HepG2 (cell line): ENCODE measurements at places on chromosomes 5 and 9. TPM values are rescaled to one million over a fixed set of nuclear protein-coding genes. Genes with fewer than 3 reads are reported as not detected.

GRCh38 chr5:142385194-142385593 is 60.4 kb upstream of the SPRY4 start:
- peaks cover 50% of the 10 kb centered on the region for H3K4me1 ChIP-seq
- H3K36me3 ChIP-seq, result no peaks in the 10 kb centered on the region; the same call in 1 of the 2 replicates
- H3K27ac ChIP-seq, result no peak overlapping the region
- no peak for DNase-seq
- H3K4me3 ChIP-seq, result no peak overlapping the region

- no peak overlapping the region for H3K4me3 ChIP-seq
- DNase-seq, result no peak
- no peaks in the 10 kb centered on the region for H3K27me3 ChIP-seq
- H3K27ac ChIP-seq, result no peak overlapping the region
These were observed 20.1 kb downstream of the DAPK1 start for GRCh38 chr9:87517732-87518131.

GRCh38 chr5:143594902-143595818 is 191.7 kb upstream of the NR3C1 start:
- peaks cover 85% of the 10 kb centered on the region for H3K4me1 ChIP-seq
- peak overlapping the region; percentile 89 for H3K27ac ChIP-seq
- peak; percentile 98 for DNase-seq
- H3K27me3 ChIP-seq, result no peaks in the 10 kb centered on the region

GRCh38 chr5:168132241-168132641 is 159.2 kb upstream of the WWC1 start:
- H3K27ac ChIP-seq, result no peak overlapping the region
- no peak for DNase-seq
- no peaks in the 10 kb centered on the region for H3K36me3 ChIP-seq
- H3K4me3 ChIP-seq, result no peak overlapping the region
- no peaks in the 10 kb centered on the region for H3K27me3 ChIP-seq

DNA sequence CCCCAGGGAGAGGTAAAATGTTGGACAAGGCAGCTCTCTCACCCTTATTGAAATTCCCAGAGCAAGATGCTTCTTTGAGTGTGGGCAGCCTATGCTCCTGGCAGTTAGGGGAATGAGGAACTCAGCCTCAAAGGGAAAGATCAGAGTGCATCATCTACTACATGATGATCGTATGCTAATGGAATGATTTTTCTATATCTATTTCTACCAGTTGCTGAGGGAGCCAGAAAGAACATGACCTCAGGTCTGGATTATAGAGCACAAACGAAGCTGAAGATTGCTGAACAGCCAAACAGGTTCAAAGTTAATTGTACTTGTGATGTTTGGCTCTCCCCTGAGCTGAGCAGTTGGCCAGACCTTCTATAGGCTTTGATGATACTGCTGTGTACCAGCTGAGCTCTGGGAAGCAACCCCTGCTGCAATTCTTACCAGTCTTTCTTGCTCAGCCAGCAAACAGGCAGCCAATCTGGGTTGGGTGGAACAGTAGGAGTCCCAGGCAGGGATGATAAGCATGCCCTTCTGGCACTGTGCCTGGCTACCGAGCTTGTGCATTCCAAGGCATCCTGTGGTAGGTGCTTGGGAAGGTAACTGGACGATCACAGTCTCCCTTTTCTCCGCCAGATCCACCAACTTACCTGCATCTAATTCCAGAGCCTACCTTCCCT is 10.3 kb upstream of the FBXL7 start:
- H3K4me3 ChIP-seq, result no peak overlapping the region
- no peaks in the 10 kb centered on the region for H3K27me3 ChIP-seq
- no peak overlapping the region for H3K27ac ChIP-seq
- H3K4me1 ChIP-seq, result no peaks in the 10 kb centered on the region
- H3K36me3 ChIP-seq, result no peaks in the 10 kb centered on the region
- no peak for DNase-seq

Gene PROB1
- 0.28 and 0.69 TPM in 2 replicates for total RNA-seq

GRCh38 chr5:53434541-53434940 is 45.9 kb upstream of the FST start:
- no peak overlapping the region for H3K4me3 ChIP-seq
- no peak for DNase-seq
- H3K27ac ChIP-seq, result no peak overlapping the region
- H3K36me3 ChIP-seq, result no peaks in the 10 kb centered on the region
- H3K27me3 ChIP-seq, result no peaks in the 10 kb centered on the region

DNA sequence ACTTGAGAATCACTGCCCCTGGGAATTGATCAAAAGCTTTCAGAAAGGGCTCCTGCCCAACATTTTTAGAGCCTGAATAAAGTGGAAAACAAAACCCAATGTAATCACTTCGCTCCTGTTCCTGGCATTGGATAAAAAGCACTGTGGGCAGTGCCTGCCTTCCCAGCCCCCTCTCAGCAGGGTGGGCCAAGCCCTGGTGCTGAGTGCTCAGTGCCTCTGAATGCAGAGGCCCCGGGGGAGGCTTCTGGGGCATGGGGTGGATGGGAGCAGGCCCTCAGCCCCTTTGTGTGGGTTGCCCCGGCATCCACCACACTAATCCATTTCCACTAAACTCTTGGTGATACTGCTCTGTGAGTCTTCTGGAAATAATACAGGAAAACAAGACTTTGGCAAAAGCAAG is 55.6 kb downstream of the CFAP90 start:
- H3K4me1 ChIP-seq, result no peaks in the 10 kb centered on the region
- peaks cover 3% of the 10 kb centered on the region; the same call in 1 of the 2 replicates for H3K27me3 ChIP-seq
- no peak overlapping the region for H3K4me3 ChIP-seq
- H3K27ac ChIP-seq, result no peak overlapping the region
- no peak for DNase-seq

Gene PSAT1
- 135 and 262 TPM in 2 replicates for total RNA-seq

Gene SPATA24
- 11.1 and 13.0 TPM in 2 replicates for total RNA-seq

- H3K4me1 ChIP-seq, result peaks cover 47% of the 10 kb centered on the region
- no peaks in the 10 kb centered on the region for H3K36me3 ChIP-seq
- DNase-seq, result no peak
- H3K27me3 ChIP-seq, result no peaks in the 10 kb centered on the region
- no peak overlapping the region for H3K27ac ChIP-seq
These were observed 132.7 kb upstream of the IER5L start for GRCh38 chr9:129310666-129311350.

GRCh38 chr9:130240410-130241197 is 25.0 kb upstream of the HMCN2 start:
- H3K36me3 ChIP-seq, result no peaks in the 10 kb centered on the region
- peaks cover 6% of the 10 kb centered on the region; the same call in 1 of the 3 replicates for H3K27me3 ChIP-seq
- no peak overlapping the region for H3K27ac ChIP-seq
- DNase-seq, result peak; percentile 72
- H3K4me1 ChIP-seq, result peaks cover 49% of the 10 kb centered on the region

Gene IPPK
- 14.1 and 15.1 TPM in 2 replicates for total RNA-seq

Gene INSL6
- not detected in 2 replicates for total RNA-seq

GRCh38 chr9:14511452-14511851 is 181.8 kb downstream of the ZDHHC21 start:
- peaks cover 9% of the 10 kb centered on the region; the same call in 2 of the 3 replicates for H3K27me3 ChIP-seq
- no peak for DNase-seq
- H3K27ac ChIP-seq, result no peak overlapping the region
- no peak overlapping the region for H3K4me3 ChIP-seq
- H3K36me3 ChIP-seq, result no peaks in the 10 kb centered on the region

GRCh38 chr5:96651047-96651446 is 11.1 kb upstream of the CAST start:
- no peak overlapping the region for H3K4me3 ChIP-seq
- no peak overlapping the region for H3K27ac ChIP-seq
- peaks cover 14% of the 10 kb centered on the region for H3K4me1 ChIP-seq
- no peak for DNase-seq
- H3K27me3 ChIP-seq, result no peaks in the 10 kb centered on the region; the same call in 2 of the 3 replicates

DNA sequence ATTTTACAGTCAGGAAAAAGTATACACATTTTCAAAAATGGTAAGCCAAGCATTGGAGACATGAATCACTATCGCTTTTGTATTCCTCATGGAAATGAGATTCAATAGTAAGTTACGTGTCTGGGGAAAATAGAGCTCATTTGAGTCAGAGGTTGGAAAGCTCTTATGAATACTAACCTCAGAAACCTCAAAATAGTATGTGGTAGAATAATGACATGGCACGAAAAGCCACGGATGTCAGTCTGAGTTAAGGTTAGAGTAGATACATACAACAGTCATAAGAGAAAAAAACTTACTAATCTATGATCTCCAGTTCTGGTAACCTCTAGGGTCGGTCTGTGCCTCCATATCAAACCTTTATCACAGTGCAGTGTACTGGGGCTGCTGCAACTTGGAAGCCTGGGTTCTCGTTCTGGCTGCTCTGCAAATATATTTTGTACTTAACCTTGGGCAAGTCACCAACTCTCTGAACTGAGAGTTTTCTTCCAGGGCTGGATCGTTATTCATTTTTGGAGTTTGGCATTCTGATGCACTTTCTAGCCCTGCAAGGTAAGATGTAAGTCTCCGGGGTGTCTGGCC is 31.8 kb downstream of the MAP1B start:
- H3K4me3 ChIP-seq, result no peak overlapping the region
- DNase-seq, result no peak
- H3K36me3 ChIP-seq, result no peaks in the 10 kb centered on the region
- no peaks in the 10 kb centered on the region for H3K4me1 ChIP-seq

- no peaks in the 10 kb centered on the region for H3K4me1 ChIP-seq
- H3K36me3 ChIP-seq, result no peaks in the 10 kb centered on the region
These were observed 818.5 kb downstream of the SEMA5A start for GRCh38 chr5:8727396-8727795.

DNA sequence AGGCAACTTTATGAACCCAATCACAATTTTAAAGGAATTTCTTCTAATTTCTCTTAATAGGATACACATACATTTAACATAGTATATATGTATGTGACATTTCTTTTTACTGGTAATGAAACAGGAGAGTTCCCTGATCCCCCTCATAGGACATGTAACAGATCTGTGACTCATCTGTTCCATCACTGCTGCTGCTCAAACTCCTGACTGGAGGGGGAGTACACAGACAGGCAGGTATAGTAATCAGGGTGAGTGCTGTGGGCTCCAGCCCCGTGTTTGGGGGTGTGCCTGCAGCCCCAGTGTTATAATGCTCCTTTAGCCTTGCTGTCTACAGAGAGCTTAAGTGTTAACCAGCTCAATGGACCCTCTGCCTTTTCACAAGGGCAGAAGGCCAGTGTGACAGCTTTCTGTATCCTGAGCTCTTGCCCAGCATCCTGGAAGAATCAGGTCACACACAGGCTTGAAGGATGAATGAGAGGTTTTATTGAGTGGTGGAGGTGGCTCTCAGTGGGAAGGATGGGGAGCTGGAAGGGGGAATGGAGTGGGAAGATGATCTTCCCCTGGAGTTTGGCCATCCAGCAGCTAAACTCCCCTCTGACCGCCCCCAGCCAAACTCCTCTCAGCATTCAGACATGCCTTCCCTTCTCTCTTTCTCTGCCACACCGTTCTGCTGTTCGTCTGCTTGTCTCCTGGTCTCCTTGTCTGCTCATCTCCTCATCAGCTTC is 161.3 kb downstream of the ZNF608 start:
- peaks cover 48% of the 10 kb centered on the region for H3K4me1 ChIP-seq
- H3K4me3 ChIP-seq, result no peak overlapping the region
- no peak overlapping the region for H3K27ac ChIP-seq
- no peaks in the 10 kb centered on the region for H3K36me3 ChIP-seq

Gene SH3TC2
- total RNA-seq, result 0.71 and 0.94 TPM in 2 replicates

Gene ALDH1A1
- 439 and 686 TPM in 2 replicates for total RNA-seq

Gene ZBED3
- total RNA-seq, result 2.3 and 3.1 TPM in 2 replicates

- H3K4me3 ChIP-seq, result no peak overlapping the region
- no peaks in the 10 kb centered on the region for H3K36me3 ChIP-seq
- no peaks in the 10 kb centered on the region for H3K27me3 ChIP-seq
These were observed 141.3 kb downstream of the IRX1 start for GRCh38 chr5:3736926-3737325.

GRCh38 chr9:8627976-8628679 is 828.5 kb upstream of the DMAC1 start:
- no peak overlapping the region for H3K27ac ChIP-seq
- no peak for DNase-seq
- H3K4me3 ChIP-seq, result no peak overlapping the region
- no peaks in the 10 kb centered on the region for H3K4me1 ChIP-seq

GRCh38 chr9:100219347-100219746 is 120.3 kb downstream of the INVS start:
- H3K36me3 ChIP-seq, result no peaks in the 10 kb centered on the region; the same call in 1 of the 2 replicates
- no peak for DNase-seq
- H3K27me3 ChIP-seq, result no peaks in the 10 kb centered on the region
- no peak overlapping the region for H3K27ac ChIP-seq
- H3K4me1 ChIP-seq, result peaks cover 8% of the 10 kb centered on the region; the same call in 1 of the 2 replicates

DNA sequence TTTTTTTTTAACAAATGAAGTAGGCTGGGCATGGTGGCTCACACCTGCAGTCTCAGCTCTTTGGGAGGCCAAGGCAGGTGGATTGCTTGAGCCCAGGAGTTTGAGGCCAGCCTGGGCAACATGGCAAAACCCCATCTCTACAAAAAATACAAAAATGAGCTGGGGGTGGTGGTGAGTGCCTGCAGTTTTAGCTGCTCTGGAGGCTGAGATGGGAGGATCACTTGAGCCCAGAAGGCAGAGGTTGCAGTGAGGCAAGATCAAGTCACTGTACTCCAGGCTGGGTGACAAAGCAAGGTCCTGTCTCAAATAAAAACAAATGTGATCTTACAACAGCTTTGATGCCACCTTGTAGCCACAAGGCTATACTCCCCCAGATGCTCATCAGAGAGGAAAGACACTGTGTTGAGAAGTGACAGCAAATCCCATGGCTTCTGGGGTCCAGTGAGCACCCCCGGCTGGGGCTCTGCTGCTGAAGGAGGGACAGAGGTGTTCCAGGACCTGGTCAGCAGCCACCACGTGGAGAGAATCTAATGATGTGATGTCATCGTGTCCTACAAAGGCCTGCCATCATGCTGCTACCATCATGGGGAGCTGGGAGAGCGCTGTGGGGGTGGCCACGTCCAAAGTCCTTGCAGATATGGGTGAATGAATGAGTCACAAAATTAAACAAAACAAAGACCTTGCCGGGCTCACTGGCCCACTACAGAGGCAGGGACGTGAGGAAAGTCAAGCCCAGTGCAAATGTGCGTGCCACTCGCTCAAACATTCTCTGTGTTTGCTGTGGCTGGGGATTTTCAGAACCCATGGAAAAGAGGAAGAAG is 60.7 kb downstream of the PRRT1B start:
- H3K27ac ChIP-seq, result peak overlapping the region; percentile 86
- H3K27me3 ChIP-seq, result no peaks in the 10 kb centered on the region
- H3K36me3 ChIP-seq, result peaks cover 4% of the 10 kb centered on the region; the same call in 2 of the 3 replicates
- peak; percentile 98 for DNase-seq
- H3K4me3 ChIP-seq, result no peak overlapping the region

DNA sequence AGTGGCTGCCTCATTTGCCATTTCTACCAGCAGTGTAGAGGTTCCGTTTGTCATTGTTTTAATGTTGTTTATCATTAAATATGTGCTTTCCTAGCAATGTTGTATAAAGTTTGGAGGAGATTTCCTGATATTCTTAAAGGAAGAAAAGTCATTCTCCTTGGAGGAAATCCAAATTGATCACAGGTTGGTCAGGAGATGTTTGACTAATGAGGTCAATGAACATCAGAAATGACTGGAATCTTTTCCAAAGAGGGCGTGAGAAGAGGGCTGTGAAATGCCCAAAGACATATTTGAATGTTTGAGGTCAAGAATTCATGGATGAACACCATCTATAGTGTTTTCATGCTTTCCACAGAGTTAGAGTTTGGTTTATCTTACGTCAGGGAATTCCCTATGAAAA is 471.3 kb downstream of the MAT2B start:
- no peak for DNase-seq
- H3K4me3 ChIP-seq, result no peak overlapping the region
- no peaks in the 10 kb centered on the region for H3K27me3 ChIP-seq
- H3K4me1 ChIP-seq, result no peaks in the 10 kb centered on the region
- H3K36me3 ChIP-seq, result no peaks in the 10 kb centered on the region

GRCh38 chr5:180103487-180104167 is 32.1 kb upstream of the RNF130 start:
- H3K27me3 ChIP-seq, result peaks cover 33% of the 10 kb centered on the region; the same call in 2 of the 3 replicates
- H3K4me3 ChIP-seq, result no peak overlapping the region
- DNase-seq, result no peak
